Cortex of kidney (tissue), 1 donor: ENCODE measurements at places on chromosomes 5 and 9.

GRCh38 chr5:34854459-34855174 lies 15.7 kb downstream of the TTC23L start:
- no peak for DNase-seq

GRCh38 chr9:1794547-1795270 lies 220.4 kb upstream of the SMARCA2 start:
- no peak for DNase-seq

DNA sequence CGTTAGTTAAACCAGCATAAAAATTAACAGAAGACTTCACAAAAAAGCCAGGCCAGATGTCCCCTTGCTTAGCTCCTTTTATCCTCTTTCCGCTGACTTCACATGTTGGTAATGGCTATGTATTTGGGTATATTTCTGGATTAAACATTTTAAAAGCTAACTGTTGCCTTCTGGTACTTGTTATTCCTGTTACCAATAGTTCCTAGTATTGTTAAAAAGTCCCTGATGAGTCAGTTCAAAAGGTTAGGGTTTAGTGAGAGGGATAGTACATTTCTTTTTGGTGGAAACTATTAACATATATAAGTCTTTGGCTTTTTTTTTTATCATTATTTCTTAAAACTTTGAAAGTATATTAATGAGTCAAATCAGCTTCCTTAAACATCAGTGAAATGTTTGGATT lies 103.2 kb upstream of the ELL2 start:
- DNase-seq, result no peak

DNA sequence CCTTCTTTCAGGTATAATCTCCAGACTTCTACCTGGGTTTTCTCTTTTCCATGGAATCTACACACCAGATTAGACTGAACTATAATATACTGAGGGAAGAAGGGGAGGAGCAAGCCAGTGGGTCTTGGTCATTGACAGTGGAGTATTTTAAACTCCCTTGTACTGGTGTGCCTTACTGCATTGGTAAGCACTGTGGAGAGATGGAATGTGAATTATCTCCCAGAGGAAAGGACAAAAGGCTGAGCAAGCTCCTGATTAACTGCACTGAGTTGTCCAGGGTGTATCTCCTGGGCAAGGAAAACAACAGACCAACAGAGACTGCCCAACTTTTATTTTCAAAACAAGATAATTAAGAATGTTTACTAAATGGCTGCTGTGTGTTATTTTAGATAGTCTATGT lies 29.8 kb upstream of the SLCO6A1 start:
- no peak for DNase-seq

DNA sequence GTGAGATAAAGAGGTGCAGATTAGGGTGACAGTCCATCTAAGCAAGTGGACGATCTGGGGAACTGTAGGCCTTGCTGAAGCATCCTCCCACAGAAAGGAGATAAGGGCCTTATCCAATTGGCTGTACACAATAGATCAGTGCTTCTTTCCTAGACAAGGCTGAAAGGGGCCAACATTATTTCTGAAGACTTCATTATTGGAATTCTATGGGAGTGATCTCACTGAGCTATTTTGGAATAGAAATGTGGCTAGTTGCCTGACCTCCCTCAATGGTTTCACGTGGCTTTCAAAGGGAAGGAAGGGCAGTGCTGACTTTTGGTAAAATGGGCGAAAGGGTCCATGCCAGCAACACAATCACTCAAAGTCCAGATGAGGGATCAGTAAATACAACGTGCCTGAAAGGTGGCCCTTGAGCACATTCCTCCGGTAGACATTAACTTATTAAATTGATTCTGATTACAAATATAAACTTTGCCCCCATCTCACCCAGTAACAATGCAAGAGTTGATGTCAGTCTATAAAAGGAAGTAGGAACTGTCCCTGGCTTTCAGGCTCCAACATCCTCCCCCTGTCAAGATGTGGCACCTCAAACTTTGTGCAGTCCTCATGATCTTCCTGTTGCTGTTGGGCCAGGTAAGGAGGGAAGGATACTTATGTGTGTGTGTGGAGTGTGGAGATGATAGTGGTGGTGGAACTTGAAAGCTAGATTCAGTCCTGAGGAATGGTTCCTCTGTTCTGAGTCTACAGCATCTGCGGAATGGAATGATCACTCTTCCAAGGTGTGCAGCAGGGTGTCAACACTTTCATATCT lies at the start of gene LEAP2:
Gene LEAP2 (plus strand): TSS at position 550 of the 811 bp plus-strand sequence. CDS start 27 bp downstream, at position 577.
- DNase-seq, result no peak

GRCh38 chr9:113515862-113516261 lies 52.3 kb downstream of the RGS3 start:
- no peak for DNase-seq

- no peak for DNase-seq
Measured at GRCh38 chr9:112884101-112884500, 6.6 kb downstream of the SLC46A2 start.

DNA sequence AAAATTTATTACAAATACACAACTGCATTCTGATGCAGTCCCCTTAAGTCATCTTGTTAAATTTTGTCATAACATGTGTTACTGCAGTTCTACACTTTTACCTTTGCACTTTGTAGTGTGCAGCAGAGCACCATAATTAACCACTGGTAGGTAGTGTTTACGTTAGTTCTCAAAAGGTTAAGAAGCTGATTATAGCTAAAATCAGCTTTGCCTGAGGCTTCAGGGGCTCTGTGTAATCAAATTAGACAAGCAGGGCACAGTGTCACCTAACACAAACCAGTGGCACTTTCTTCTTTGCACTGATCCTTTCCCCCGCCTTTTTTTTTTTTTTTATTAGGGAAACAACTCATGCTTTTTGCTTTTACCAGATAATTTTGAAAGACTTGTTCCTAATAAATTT lies 26.1 kb downstream of the POU5F2 start:
- no peak for DNase-seq

GRCh38 chr9:98810102-98810842 lies 2.8 kb downstream of the GALNT12 start:
- no peak for DNase-seq

DNA sequence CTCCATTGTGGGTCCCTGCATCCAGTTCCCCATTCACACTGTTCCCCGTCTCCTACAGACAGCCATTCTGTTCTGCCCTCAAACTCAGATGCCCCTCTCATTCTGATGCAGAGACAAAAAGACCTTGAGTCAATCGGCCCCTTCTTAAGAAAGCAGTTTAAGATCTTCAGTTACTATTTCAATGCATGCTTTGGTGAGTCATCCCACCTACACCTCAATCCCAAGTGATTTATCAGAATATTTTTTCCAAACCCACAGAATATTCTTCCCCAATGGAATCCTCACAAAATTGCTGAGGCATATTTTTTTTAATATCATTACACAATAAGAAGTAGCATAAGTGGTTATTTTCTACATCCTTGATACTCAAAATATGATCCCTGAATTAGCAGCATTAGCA lies 92.4 kb upstream of the SLC1A1 start:
- no peak for DNase-seq

DNA sequence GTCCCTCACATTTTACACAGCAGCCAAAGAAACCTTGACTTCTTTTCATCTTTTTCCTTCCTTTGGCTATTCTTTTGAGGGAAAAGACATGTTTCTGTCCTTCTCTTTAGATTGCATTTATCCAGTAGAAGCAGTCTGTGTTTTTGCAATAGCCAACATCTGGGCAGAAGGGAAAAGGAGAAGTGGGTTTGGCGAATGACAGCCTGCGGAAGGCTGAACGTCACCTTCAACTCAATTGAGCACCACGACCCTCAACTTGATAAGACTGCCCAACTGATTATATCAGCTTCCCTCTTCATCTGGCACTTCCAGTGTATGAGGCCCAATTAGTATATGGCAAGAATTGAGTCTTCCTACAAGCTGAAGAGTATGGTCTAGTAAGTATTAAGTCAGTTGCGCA lies 1997.6 kb upstream of the WWC1 start:
- DNase-seq, result no peak
